Aorta (tissue), 5 donors: ENCODE measurements at places on chromosomes 2 and 18. TPM values are rescaled to one million over a fixed set of nuclear protein-coding genes. Genes with fewer than 3 reads are reported as not detected.

DNA sequence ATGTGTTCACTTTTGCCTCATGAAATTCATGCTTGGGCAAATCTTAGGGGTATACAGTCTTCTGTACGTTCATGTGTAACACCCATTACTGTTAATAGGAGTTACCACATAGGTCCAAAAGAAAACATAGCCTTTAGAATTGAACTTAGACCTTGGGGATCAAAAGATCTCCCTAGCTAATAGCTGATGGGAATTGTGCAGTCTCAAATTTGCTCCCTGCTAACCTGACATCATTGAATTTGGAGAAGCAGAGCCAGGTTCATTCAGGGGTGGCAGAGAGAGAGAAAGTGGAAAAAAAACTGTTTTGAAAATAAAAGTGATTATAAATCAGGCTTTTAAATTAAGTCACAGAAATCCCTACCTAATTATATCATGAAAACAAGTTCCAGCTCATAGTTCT lies 28.0 kb upstream of the PPP3R1 start:
- H3K4me1 ChIP-seq = no peaks in the 10 kb centered on the region
- no peaks in the 10 kb centered on the region for H3K36me3 ChIP-seq
- no peak for DNase-seq
- H3K4me3 ChIP-seq = no peak overlapping the region

GRCh38 chr18:67131498-67131897 lies 385.0 kb downstream of the DSEL start:
- DNase-seq = no peak
- no peak overlapping the region for H3K27ac ChIP-seq
- no peaks in the 10 kb centered on the region for H3K4me1 ChIP-seq
- no peak overlapping the region for H3K4me3 ChIP-seq

- no peak overlapping the region for H3K27ac ChIP-seq
- no peak overlapping the region for H3K4me3 ChIP-seq
- H3K4me1 ChIP-seq = no peaks in the 10 kb centered on the region
- DNase-seq = no peak
- H3K36me3 ChIP-seq = no peaks in the 10 kb centered on the region
- no peaks in the 10 kb centered on the region for H3K27me3 ChIP-seq
Observed at GRCh38 chr2:173343921-173344320, 10.8 kb upstream of the CDCA7 start.

GRCh38 chr18:36808681-36809080 lies 20.1 kb downstream of the TPGS2 start:
- H3K27me3 ChIP-seq = no peaks in the 10 kb centered on the region
- H3K27ac ChIP-seq = no peak overlapping the region
- H3K36me3 ChIP-seq = peaks cover 5% of the 10 kb centered on the region
- no peak for DNase-seq

GRCh38 chr2:224894356-224894755 lies 147.9 kb downstream of the DOCK10 start:
- H3K27ac ChIP-seq = no peak overlapping the region
- H3K27me3 ChIP-seq = no peaks in the 10 kb centered on the region
- DNase-seq = no peak
- no peaks in the 10 kb centered on the region for H3K4me1 ChIP-seq

DNA sequence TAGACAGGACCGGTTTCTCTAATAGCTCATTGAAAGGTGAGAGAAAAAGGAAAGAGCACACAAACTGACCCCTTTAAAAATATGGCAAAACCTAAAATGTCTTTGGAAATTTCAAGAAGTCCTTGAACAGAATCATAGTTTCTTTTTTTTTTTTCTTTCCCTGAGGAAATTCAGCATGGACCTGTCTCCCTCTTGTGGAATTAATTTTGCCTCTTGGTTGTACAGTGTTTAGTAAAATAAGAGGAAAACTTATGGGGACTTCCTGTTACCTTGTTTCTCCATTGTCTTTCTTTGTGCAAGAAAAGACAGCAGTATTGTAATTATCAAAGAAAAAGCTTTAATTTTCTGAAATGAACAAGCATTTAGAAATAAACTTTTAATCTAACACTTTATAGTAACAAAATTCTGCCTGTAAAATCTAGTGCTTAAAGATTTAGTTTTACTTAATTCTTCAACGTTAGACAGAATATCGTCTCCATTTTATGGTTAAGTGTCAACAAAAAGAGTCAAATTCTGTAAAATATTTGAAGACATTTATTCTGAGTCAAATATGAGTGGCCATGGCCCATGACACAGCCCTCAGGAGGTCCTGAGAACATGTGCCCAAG lies 176.3 kb upstream of the NABP1 start:
- no peak for DNase-seq
- no peak overlapping the region for H3K4me3 ChIP-seq
- H3K27ac ChIP-seq = no peak overlapping the region
- no peaks in the 10 kb centered on the region for H3K36me3 ChIP-seq

- DNase-seq = no peak
- no peaks in the 10 kb centered on the region for H3K4me1 ChIP-seq
- H3K27ac ChIP-seq = no peak overlapping the region
- no peaks in the 10 kb centered on the region for H3K36me3 ChIP-seq
- no peak overlapping the region for H3K4me3 ChIP-seq
Observed at GRCh38 chr2:127631541-127631996, 14.4 kb upstream of the GPR17 start.

GRCh38 chr2:8214036-8214615 lies 467.7 kb upstream of the ID2 start:
- H3K36me3 ChIP-seq = no peaks in the 10 kb centered on the region
- no peak overlapping the region for H3K27ac ChIP-seq
- no peaks in the 10 kb centered on the region for H3K4me1 ChIP-seq
- no peaks in the 10 kb centered on the region for H3K27me3 ChIP-seq
- no peak overlapping the region for H3K4me3 ChIP-seq

DNA sequence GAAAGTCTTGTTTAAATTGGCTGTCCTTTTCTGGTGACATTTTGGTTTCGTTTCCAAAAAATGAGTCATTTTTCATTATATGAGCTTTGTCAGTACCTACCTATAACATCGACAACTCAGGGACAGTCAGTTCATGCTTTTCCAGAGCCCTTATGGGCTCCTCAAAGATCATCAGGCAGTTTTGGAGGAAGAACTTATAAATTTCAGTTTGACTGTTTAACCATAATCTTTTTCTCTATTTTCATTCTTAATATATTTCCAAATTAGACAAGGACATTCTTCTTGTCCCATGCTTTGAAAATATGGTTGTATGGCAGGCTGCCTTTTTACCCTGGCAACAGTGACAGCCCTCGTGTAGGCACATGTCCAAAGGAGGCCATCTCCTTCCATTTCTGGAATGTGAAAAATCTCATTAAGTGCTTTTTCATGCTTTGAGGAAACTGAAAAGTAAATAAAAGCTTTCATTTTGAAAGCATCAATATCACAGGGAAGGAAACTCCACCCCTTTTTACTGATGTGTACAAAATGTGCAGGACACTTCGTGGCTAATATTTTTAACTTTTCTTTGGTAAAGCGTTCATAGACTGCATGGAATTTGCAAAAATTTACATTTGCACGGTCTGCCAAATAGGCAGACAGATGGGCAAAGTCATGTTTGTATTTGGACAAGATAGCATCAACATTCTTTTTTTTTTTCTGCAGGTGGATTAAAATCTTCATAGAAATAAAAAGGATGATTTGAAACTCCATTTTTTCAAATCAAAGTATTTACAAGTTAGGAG lies 7.2 kb upstream of the PROC start:
- no peak for DNase-seq
- H3K4me3 ChIP-seq = no peak overlapping the region
- peaks cover 2% of the 10 kb centered on the region for H3K4me1 ChIP-seq
- no peaks in the 10 kb centered on the region for H3K27me3 ChIP-seq
- no peaks in the 10 kb centered on the region for H3K36me3 ChIP-seq

TSPYL6 gene
- polyA plus RNA-seq = 0.08 TPM

APCDD1 gene
- 45.5 TPM for polyA plus RNA-seq

SP5 gene
- polyA plus RNA-seq = not detected
